ENCODE measurements at places on chromosomes 1 and 21.

GRCh38 chr1:2537784-2538115, 7.7 kb upstream of the HES5 start:
- DNase-seq: no peak

DNA sequence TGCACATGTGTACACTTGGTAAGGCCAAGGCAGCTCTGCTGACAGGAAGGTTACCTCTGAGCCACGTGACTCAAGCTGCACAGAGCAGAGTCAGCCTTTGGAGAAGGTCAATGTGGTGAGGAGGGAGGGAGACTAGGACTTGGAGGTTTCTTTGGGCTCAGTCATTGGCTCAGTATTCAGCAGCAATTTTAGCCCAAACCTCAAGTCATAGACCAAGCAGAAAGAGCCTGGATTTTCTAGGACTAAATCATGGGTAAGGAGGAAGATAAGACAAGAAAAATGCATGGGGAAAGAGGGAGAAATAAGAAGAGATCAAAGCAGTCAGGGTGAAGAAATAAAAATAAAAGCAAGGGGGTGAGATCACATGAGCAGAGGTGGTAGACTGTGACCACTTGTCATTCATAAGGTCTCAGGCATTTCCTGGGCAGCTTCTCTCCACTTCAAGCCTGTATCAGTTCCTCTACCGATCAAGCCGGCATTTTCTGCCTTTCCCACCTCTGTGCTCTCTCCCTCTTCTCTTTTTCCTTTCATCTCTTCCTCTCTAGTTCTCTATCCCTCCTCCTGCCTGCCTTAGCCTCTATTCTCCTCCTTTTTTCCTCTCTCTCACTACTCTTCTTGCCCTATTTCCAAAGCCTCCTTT, 51.7 kb upstream of the DUSP10 start:
- no peak for DNase-seq

DNA sequence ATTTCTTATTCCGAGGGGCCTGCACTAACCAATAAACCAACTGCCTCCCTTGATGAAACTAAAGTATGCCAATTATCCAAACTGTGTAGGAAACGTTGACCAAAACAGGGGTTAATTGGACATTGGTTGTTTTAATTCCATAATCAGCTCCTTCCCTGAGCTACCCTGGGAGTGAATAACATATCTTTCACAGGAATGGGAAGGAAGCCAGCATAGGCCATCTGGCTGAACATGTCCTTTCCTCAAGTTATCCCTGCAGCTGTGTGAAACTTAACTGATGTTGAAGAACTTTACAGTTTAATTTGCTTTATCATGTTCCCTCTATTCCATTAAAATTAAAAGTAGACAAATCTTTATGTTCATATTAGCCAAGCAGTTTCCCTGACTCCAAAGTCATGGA, 75.4 kb downstream of the NRIP1 start:
- DNase-seq: no peak

- no peak for DNase-seq
Observed at GRCh38 chr1:65170511-65171142, 22.6 kb downstream of the AK4 start.

GRCh38 chr21:45471525-45472221, 66.7 kb downstream of the COL18A1 start:
- no peak for DNase-seq

GRCh38 chr1:79693441-79694114, 687.0 kb upstream of the ADGRL4 start:
- no peak for DNase-seq

DNA sequence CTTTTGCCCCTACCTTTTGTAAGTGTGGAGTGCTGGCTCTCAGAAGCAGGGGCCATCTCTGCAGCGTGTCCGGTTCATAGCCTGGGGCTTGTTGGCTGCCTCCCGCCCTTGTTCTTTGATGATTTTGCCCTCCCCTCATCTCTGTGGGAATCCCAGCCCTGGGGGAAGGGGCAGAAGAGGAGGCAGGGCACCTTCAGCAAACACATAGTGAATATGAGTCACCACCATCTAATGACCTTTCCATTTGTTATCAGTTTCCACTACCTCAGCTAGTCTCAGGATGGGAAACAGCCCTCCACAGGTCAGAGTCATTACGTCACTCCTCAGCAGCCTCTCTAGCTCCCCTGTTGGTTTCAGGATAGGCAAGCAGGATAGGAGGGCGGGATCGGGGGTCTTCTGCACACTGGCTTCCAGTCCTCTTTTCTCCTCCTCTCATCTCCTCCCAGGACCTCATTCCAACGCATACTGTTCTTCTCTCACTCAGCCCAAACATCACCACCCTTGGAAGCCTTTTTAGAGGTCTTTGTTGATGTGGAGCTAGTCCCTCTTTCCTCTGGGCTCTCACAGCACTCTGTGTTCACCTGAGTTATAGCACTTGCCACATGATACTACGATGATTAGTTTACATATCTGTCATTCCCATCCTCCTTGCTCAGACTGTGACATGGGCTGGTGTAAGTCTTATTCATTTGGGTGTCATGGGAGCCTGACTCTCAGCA, 15.8 kb downstream of the GADD45A start:
- DNase-seq: no peak

DNA sequence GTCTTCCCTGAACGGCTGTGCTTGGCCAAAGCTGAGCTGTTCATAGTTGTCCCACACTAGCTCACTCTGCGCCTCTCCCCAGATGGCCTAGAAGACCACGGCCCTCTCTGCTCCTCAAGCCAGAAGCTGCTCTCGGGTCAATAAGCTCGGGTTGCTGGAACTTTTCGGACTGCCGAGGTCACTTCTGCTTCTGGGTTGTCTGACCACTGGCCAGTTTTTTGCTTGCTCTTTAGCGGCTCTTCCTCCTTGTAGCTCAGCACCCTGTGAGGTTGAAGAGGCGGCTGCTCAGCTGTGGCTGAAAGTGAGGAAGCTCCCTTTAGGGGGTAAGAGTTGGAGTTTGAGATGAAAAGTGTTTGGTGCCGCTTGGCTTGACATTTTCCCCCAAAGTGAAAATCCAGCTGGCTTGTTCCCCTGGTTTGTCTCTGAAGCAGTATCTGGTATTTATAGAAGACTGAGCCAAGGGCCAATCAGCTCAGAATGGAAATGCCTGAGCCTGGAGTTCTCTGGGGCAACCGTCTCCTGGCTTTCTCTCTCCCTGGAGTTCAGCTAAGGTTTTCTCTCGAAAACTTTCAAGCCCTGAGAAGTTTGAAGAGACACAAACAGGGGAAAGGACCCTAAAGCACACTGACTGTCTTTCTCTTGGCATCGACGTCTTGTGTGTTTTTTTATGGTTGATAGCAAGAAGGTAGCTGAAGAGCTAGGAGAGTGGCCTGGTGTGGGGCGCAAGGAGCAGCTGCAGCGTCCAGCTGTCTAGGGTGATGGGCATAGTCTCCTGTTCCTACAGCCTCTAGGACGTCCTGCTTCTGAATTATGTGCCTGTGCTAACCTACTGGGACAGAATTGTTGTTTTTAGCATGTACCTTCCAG, 72.0 kb downstream of the SYT6 start:
- DNase-seq: no peak

- DNase-seq: no peak
Observed at GRCh38 chr1:244945109-244945671, 80.8 kb upstream of the HNRNPU start.

DNA sequence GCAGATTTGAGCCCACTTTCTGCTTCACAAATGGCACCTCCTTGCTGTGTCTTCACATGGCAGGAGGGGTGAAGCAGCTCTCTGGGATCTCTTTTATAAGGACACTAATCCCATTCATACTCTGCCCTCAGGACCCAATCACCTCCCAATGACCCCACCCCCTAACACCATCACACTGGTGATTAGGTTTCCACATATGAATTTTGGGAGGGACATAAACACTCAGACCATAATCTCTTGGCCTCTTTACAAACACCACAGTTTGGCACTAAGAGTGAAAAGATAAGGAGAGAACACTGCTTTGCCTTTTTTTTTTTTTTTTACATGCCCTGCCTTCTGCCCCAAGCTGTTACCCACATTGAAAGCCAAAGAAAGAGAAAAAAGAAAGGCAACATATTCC, 166.2 kb upstream of the NFIA start:
- no peak for DNase-seq

GRCh38 chr1:98426092-98426491, 235.4 kb upstream of the SNX7 start:
- no peak for DNase-seq

DNA sequence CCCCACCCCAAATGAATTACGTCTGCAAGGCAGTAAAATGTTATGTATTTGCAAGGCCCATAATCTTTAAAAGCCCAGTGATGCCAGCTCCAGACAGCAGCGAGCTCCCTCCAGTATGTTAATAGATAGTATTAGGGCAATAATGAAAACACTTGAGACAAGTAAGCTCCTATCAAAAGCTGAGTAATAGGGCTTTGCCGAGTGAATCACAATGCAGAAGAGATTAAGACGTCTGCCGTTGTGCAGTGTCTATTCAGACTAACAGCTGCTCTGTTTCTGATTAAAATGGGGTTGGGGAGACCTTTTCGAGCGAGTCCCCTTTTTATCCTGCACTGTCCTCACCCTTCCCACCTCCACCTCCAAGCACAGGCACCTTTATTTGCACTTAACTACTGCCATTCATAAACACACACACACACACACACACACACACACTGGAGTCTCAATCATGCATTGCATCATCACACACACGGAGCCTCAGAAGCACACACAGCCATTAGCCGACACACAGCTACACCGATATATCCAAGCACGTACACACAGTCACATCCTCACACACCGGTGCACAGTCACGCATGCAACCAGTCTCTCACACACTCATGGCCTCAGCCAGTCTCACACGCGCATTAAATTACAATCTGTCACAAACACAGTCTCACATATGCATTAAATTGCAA, 46.0 kb upstream of the FOXO6 start:
- no peak for DNase-seq

DNA sequence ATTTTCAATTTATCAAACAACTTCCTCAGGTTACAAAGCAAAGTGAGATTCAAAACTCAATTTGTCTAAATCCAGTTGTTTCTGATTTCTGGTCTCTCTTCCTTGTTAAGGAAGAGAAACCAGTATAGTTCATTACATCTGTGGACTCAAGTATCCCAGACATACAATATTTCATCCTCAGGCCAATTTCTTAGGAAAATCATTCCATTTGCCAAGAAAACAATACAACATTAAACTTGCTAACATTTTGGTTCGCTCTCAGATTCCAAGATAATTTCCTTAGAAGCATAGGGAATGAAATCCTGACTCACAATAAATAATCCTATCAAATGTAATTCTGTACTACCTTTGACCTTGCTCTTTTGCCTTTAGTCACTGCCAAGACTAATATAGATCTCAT, 11.2 kb upstream of the TTLL7 start:
- no peak for DNase-seq

GRCh38 chr1:183273300-183273699, 87.2 kb downstream of the LAMC2 start:
- no peak for DNase-seq

- no peak for DNase-seq
Observed at GRCh38 chr1:79852004-79852403, 845.5 kb upstream of the ADGRL4 start.

DNA sequence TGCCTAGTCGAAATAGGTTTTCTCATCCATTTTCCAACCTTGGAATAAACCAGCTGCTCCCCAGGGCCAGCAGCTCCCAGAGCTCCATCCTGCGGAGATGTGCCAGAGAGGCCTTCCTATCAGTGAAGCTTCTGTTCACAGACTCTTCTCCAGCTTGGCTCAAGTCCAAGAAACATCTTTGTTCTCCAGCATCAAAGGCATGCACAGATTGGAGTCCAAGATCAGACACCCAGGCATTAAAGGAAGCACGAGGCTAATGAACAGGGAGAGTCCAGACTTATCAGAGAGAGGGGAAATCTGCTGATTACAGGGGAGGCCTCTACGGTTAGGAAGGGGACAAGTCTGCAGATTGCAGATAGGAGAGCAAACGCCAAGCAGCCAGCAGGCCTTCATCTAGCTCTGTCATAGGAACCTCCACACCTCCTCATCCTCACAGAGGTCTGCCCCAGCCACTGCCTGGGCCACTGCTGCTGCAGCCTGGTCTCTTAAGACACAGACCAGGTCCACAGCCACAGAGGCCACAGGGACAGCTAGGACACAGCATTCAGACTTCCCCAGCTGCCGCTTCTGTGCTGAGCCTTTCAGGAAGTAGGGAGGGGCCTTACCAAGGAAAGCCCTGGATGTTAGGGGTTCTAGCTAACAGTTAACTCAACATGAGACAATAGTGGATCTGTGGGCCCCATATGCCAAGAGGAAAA, 3.4 kb downstream of the PRR9 start:
- no peak for DNase-seq

- DNase-seq: no peak
Observed at GRCh38 chr1:13651279-13651678, 48.7 kb upstream of the PRDM2 start.

DNA sequence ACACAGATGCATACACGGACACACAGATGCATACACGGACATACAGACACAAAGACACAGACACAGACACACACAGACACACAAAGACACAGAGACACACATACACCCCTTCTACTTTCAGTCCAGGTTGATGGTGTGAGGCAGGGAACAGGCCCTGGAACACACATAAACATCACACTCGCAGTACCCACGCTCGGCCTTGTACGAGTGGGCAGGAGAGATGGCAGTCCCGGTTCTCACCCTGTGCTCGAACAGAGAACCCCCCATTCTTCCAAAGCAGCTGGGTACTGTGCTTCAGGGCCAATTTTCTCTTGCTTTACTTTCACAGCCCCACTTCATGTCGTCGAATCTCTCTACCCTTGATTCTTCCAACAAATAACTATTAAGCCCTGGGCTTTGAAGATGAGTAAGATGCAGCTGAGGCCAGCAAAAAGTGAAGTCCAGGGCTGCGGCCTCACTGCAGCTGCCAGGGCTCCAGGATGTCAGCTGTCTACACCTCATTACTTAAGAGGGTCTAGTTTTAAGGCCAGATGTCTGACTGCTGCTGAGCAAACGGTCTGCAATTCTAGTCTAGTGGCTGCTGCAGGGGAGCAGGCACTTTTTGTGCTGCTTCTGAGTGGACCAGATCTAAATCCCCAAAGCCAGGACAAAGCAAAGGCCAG, 90.1 kb downstream of the PGBD5 start:
- no peak for DNase-seq

DNA sequence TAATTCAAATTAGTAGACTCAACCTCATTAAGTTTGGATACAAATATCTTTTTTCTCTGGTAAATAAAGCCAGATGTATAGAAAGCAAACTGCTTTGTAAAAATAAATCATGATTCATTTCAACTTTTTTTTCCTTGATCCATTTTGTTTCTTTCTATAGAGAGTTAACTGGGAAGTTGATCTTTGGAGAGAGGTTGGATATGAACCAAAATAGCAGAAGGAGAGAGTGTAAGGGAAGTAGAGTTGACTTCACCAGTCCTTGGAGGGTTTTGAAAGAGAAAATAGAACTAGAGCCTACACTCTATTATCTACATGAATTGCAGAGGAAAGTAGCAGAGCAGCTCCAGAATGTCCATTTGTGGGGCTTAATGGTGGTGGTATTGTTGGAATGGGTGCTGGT, 243.8 kb downstream of the ADGRL2 start:
- no peak for DNase-seq

DNA sequence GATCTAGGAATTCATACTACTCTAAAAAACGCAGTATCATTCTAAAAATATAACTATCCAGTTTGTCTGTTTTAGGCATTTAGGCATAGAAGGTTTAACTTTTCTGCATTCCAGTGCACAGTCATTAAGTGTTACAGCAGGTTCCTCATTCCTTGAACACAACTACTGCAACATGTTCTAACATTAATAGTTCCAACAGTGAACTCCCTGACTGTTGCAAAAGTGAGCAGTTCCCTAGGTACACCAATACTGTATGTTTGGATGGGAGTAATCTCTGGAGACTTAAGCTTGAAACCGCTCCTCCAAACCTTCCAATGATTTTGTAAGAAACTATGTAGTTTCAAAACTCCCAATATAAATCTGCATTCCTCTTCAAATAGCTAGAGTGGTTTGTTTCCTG, 46.2 kb downstream of the UCHL5 start:
- no peak for DNase-seq

- DNase-seq: no peak
Observed at GRCh38 chr1:41851589-41851988, 67.1 kb downstream of the HIVEP3 start.
